ENCODE measurements at places on chromosomes 2 and 18.

- DNase-seq, result no peak
Observed at GRCh38 chr2:169512525-169512924, 3.0 kb downstream of the KLHL41 start.

DNA sequence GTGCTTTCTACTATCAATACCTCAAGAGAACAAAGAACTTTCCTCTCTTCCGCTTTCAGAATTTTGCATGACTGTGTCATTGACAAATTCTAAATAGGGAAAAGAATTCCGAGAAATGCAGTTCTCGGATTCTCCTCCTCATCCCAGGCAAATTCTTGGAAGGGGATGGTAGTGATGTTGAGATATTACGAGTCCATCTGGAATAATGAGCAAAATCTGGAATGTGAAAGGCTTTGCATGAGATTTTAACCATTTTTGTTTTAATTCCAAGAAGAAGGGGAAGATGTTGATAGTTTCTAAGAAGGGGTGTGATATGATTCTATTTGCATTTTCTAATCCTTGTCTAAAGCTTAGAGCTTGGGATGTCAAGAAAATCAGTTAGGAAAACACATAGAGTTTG, 127.1 kb upstream of the DOCK10 start:
- DNase-seq, result no peak

GRCh38 chr2:219308142-219309101, 779 bp downstream of the PTPRN start:
- peak; percentile 82 for DNase-seq

DNA sequence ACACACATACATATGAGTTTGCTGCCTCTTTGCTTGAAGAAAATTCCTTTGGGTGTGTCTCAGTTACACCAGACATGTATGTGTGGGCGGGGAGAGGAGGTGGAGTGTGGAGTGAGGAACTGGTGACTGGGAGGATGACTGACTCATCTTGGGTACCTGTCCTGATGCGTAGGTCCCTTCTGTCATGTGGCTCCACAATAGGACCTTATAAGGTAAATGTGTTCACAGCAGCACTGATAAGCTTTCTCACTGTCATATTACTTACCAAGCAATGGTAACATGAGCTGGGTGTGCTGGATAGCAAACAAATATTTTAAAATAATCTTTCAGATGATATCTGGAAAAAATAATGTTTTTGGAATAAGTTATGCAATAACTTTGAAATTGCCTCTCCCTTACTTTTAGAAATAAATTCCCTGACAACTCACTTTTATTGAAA, 45.1 kb downstream of the SLC9A2 start:
- DNase-seq, result peak; percentile 75

DNA sequence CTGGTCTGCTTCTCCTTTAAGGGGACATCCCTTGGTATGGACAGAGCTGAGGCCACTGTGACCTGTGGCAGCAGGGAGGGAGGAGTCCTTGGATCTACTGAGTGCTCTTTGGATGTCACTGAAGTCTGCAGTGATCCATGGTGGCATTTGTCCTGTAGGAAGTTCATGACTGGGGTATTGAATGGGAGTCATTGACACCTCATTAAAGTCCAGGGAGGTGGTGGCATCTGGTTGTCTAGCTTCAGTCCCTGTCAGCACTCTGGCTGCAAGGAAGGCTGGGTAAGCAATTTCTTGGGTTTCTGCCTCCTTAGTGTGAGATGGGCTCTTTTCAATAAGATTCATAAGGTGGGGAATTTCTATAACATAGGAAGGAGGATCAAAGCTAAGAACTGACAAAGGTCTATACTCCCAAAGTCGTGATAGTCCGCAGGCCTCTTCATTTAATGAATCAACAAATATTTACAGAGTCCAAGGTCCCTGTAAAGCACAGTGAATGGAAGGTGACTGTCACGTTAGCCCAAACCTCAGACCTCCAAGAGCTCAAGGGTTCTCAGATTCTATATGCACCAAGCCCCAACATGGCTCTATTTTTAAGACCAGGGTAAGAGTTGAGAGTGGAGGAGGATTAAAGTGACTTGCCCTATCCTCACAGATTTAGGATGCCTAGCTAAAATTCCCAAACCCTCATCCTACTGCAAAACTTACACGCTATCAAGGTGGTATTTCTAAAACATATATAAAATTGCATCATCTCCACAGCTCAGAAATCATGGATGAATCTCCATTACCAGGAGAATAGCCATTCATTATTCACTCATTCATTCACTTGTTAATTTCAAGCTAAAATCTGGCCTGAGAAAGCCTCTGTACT, 40.2 kb downstream of the THNSL2 start:
- DNase-seq, result no peak

GRCh38 chr2:96129528-96130120, 8.7 kb downstream of the ASTL start:
- DNase-seq, result no peak

DNA sequence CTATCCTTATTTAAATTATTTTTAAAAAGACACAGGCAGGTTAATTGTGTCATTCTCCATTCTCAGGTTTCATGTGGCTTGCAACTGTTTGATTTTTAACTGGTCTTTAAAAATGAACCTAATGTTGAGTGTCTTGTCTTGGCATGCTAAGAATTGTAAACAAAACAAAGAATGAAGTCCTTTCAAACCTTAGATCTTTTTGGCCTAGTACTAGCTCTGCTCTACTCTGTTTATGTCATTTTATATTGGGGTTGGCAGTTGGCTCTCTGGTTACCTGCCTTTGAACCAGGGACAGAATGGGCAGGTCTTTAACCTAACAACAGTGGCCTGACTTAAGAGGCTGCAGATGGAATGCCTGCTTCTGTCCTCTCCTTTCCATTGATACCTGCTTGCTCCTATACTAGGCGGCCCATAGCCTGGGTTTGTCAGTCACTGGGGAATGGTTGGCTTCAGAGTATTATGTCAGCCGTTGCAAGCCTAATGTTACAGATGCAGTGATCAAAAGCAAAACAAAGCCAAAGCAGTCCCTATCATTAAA, 85.5 kb downstream of the MTA3 start:
- DNase-seq, result no peak

DNA sequence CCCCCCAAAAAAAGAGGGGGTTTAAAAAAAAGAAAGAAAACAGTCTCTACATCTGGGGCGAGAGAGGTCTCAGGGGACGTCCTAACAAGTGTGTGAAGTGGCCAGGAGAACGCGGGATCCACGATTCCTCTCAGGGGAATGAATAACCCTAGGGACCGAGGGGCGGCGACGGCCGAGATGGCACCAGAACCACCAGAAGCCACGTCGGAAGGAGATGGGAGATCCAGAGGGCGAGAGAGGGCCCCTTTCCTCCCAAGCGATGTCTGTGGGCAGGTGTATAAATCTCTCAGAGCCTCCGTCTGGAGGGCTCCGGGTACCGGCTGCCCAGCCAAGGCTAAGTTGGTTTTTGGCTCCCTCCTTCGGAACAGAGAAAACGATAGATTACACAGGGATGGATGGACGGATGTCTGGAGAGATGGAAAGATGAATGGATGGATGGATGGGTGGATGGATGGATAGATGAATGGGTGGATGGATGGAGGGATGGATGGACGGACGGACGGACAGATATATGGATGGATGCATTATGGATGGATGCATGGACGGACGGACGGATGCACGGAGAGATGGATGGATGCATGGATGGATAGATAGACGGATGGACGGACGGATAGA, 1.7 kb downstream of the EPHA4 start:
- DNase-seq, result peak; percentile 15

DNA sequence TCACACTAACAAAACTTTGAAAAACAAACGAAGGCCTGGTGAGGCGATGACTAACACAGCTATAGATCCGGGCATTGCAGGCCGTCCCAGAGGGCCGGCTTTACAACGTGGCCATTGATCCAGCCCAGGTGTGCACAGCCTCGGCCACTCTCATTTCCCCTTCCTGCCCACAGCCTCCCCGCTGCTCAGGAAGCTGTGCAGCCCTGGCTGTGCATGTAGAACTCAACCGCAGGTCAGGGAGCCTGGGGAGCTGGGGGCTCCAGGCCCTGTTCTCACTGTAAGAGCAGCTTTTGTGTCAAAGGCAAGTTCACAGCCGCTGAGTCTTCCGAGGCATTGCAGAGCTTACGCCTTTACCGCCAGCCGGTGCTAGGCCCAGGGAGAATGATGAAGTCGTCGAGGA, 87.2 kb downstream of the LONRF2 start:
- peak; percentile 17 for DNase-seq

DNA sequence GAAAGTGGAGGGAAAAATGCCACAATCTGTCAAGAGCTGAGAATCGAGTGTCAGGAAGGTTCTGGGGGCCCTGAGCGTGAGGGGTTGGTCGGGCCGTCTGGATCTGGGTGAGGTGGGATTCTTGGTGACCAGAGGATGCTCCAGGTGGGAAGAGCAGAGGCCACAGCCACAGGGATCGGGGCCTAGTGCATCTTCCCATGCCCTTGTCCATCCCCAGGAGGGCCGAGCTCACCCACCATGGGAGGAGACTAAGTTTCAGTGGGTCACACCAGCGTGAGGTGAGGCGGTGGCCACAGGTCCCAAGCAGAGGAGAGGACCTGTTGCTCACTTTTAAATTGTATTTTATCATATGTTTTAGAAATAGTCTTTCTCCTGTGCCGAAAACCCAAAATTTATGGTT, 70.0 kb downstream of the TMEM18 start:
- no peak for DNase-seq

DNA sequence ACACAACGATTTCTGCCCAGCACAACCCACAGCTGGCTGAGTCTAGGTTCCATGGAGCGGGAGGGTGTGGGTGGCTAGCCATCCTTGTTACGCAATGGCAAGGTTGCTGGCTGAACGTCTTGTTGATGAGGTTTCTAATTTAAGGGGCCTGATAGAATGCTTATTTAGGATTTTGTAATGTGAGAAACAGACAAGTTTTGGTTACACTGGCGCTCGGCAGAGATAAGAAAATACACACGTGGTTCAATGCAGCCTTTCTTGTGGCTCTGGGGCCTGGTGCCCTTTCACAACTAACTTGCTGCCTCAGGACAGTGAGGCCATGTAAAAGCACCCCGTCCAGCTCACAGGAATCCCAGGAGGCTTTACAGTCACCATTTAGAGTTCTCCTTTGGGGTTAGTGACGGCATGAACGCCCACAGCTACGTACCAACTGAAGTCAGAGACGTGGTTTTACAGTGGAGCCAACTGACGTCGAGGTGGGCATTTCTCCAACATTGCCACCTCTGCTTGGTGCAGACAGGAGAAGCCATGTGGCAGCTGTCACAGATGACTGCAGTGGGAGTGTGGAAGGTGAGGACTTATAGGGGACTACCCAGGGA, 29.7 kb upstream of the PIEZO2 start:
- DNase-seq, result no peak

DNA sequence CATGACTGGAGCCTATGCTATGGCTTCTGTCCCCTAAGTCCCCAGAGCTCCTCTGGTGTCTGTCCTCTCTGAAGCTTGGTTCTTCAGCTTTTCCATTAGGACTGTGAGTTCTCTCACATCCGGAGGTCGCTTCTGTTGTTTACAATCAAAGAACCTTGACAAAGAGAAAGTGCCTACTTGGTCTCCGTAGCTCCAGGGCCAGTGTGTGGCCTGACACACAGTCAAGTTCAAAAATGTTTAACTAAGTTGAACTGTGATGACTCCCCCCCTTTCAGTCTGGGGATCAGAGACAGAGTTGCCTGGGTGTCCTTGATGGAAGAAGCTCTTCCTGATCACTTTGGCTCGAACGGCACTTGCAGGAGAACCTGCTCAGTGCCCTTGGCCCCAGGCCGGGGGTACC, 26.3 kb upstream of the YWHAQ start:
- no peak for DNase-seq

DNA sequence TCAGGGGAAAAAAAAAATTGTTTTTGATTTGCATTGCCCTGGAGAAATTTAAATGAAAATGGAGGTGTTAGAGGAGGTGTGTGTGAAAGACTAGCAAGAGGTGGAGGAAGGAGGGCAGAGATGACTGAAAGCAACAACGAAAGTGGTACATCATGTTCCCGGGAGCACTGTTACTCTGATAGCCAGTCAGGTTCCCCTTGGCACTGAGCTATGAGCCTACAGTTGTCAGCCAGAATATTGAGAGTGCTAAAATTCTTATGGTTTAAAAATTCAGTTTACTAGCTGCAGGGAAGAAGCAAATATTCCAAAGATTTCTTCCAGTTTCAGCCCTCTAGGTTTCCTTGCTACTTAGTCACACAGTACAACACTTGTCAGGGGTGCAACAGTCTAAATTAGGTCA, 366.7 kb upstream of the DLGAP1 start:
- no peak for DNase-seq

GRCh38 chr18:10526561-10526949, 728 bp downstream of the NAPG start:
- DNase-seq, result no peak

GRCh38 chr2:181552808-181553207, 95.6 kb downstream of the ITGA4 start:
- DNase-seq, result no peak

DNA sequence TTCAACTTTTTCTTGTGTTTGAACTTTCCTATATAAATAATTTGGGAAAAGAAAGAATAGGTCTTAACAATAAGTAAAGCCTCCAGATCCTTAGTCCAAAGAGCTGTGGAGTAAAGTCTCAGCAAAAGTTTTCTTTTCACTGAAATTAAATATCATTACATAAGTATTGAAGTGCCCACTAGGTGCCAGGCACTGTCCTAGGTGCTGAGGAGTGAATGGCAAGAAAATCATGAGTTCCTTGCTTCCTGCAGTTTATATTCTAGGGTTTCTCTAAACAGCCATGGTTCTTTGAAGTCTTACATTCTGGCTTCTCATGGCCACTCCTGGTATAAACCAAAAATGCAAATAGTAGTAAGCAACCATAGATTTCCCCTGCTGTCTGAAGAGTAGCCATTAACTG, 59.7 kb downstream of the SPP2 start:
- no peak for DNase-seq

GRCh38 chr18:49666045-49666775, 104.4 kb downstream of the LIPG start:
- DNase-seq, result no peak

DNA sequence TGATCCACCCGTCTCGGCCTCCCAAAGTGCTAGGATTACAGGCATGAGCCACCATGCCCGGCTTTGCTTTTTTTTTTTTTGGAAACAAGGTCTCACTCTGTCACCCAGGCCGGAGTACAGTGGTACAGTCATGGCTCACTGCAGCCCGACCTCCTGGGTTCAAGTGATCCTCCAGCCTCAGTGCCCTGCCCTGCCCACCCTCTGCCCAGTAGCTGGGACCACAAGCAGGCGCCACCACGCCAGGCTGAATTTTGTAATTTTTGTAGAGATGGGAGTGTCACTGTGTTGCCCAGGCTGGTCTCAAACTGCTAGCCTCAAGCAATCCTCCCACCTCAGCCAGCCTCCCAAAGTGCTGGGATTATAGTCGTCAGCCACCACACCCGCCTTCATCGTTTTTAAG, 11.6 kb upstream of the PSD4 start:
- DNase-seq, result no peak

All from activated CD4-positive, alpha-beta T cell treated with anti-CD3 and anti-CD28 coated beads for 48 hours (primary cell).